Activated naive CD8-positive, alpha-beta T cell treated with anti-CD3 and anti-CD28 coated beads for 36 hours (primary cell): ENCODE measurements at places on chromosomes 7 and 10.

DNA sequence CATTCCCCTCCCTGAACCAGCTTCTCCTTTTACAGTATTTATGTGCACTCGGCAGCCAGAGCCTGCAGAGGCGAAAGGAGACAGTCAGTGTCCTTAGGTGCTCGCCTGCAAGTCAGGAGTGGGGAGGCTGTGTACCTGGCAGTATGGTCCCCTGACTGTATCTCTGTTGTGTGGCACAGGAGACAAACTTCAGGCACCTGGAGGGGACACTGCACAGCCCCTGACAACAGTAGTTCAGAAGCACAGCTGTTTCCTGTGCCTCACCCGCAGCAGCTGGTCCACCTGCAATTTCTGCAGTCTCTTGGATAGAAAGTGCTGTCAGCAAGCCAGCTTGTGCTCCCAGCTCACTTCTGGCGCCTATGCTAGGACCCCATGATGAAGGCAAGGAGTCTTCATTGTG lies 73.4 kb upstream of the LAMB4 start:
- no peak for DNase-seq

DNA sequence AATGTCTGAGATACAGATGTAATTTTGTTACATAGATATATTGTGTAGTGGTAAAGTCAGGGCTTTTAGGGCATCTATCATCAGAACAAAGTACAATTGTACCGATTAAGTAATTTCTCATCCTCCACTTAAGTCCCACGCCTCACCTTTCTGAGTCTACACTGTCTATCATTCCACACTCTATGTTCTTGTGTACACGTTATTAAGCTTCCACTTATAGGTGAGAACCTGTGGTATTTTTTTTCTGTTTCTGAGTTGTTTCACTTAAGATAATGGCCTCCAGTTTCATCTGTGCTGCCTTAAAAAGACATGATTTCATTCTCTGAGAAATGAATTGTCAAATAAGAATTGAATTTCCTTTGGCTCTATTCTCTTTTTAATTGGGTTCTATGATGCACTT lies 15.5 kb upstream of the OSBPL3 start:
- DNase-seq = no peak

- DNase-seq = no peak
Observed at GRCh38 chr7:103636153-103636552, 190.1 kb upstream of the SLC26A5 start.

- DNase-seq = no peak
Observed at GRCh38 chr7:3370068-3370830, 69.2 kb downstream of the SDK1 start.

- no peak for DNase-seq
Observed at GRCh38 chr10:78320506-78320905, 286.8 kb downstream of the RPS24 start.

- no peak for DNase-seq
Observed at GRCh38 chr7:22393913-22394729, 37.2 kb upstream of the RAPGEF5 start.

GRCh38 chr10:4249841-4250586 lies 465.0 kb upstream of the KLF6 start:
- DNase-seq = no peak

DNA sequence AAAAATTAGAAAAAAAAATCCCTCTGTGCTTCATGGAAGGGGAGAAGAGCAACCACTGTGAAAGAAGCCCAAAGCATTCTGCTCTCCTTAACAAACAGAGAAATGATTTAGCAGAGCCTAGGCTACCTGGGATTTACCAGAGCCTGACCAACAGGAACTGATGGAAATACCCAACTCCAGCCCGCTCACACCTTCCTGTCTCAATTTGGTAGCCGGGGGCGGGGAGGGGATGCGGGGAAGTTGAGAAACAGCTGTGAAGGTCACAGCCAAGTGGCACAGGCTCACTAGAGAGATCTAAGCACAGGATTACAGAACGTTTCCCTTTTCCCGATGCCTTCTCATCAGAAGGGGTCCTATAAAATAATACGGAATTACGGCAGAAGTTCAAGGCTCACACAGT lies 17.6 kb downstream of the RSU1 start:
- DNase-seq = peak; percentile 29

DNA sequence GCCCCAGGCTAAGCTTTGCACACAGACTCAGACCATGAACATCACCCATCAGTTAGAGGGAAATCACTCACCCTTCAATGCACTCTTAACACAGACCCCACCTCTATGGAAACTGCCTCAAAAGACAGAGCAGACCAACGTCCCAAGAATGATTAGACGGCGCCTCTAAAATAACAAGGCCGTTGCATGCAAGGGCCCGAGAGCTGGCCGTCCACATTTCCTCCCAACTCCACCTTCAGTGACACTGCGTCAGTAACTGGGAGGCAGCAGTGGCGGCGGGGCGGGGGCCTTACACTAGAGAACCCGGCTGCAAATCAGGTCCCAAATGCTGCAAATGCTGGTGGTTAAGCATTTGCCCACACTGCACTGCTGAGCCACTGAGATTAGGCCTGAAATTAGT lies 115.0 kb downstream of the PTPRN2 start:
- no peak for DNase-seq

GRCh38 chr10:88892222-88892967 lies 12.3 kb downstream of the STAMBPL1 start:
- no peak for DNase-seq

DNA sequence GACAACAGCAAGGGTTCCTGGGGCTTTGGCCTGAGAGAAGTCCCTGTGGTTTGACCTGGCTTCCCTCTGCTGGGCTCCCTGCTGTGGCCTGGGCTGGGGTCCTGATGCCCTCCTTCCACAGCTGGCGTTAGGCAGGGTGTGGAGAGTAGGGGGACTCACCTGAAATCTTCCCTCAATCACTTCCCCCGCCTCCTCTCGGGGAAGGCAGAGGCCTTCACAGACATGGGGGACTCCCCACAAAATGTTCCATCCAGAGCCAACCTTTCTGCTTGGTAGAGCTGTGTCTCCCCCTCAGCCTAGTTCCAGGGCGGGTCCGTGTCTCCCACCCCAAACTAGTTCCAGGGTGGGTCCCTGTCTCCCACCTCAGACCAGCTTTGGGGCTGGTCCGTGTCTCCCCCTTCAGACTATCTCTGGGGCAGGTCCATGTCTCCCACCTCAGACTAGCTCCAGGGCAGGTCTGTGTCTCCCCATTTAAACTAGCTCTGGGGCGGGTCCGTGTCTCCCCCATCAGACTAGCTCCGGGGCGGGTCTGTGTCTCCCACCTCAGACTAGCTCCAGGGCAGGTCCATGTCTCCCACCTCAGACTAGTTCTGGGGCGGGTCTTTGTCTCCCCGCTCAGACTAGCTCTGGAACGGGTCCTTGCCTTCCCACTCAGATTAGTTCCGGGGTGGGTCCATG lies 2.2 kb downstream of the PVRIG start:
- peak; percentile 38 for DNase-seq

DNA sequence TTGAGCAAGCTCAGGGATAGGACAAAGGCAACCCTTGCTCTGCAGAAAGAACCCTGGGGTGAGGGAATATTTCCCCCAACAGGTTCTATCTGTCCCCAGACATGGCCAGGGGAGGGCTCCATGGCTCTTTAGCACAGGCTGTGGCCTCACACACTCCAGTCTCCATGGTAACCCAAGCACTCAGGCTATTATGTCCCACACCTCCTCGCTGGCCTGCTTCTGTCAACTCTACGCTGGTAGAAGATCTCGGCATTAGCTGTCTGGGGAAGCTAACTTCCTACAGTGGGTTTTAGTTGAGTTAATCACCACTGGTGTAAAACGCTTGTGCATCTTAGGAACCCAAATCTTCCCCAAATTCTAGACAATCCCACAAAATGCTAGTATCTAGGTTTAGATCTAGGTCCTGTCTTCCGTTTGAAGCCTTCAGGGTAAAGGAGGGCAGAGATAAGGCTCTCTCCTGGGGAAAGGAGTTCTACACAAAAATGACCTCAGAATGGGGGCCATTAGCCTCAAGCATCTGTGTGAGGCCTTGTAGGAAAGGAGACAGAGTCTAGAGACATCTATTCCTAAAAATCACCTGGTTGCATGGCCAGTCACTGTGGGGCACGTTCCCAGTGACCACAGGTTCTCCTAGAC lies 36.7 kb upstream of the SLIT1 start:
- DNase-seq = no peak

DNA sequence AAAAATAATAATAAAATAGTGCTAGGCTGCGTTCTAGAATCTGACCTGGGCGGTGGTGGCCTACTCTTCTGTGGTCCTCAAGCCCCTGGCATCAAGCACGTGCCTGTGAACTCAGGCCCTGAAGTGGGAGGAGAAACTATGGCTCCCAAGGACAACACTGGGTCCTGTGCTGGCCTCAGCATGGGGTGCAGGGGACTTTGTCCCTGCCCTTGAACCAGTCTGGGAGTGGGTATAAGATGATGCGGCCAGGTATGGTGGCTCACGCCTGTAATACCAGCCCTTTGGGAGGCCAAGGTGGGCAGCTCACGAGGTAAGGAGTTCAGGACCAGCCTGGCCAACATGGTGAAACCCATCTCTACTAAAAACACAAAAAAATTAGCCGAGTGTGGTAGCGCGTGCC lies 5.5 kb downstream of the ZP3 start:
- no peak for DNase-seq

DNA sequence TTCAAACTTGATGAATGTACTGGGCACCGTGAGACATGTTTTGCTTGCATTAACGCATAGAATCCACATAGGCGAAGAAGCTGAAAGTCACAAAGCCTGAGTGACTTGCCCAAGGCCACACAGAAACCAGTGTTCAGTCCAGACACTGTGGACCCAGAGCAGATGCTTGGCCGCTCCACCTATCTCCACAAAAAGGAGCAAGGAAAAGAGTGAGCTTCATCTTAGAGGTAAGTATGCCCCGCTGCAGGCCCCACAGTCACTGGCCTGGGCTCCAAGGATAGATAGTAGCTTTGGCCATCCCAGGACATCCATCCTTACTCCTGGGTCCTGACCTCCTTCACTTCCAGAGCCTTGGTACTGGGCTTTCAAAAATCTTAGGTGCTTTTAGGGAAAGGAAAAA lies 60.1 kb upstream of the SAMD8 start:
- DNase-seq = no peak

- DNase-seq = no peak
Observed at GRCh38 chr7:140537750-140538482, 58.6 kb upstream of the MKRN1 start.

GRCh38 chr7:93958216-93958615 lies 36.7 kb downstream of the GNG11 start:
- DNase-seq = no peak
